ENCODE measurements at places on chromosomes 2 and 18.

- DNase-seq: no peak
Measured at GRCh38 chr2:41482659-41483058, 565.2 kb upstream of the PKDCC start.

DNA sequence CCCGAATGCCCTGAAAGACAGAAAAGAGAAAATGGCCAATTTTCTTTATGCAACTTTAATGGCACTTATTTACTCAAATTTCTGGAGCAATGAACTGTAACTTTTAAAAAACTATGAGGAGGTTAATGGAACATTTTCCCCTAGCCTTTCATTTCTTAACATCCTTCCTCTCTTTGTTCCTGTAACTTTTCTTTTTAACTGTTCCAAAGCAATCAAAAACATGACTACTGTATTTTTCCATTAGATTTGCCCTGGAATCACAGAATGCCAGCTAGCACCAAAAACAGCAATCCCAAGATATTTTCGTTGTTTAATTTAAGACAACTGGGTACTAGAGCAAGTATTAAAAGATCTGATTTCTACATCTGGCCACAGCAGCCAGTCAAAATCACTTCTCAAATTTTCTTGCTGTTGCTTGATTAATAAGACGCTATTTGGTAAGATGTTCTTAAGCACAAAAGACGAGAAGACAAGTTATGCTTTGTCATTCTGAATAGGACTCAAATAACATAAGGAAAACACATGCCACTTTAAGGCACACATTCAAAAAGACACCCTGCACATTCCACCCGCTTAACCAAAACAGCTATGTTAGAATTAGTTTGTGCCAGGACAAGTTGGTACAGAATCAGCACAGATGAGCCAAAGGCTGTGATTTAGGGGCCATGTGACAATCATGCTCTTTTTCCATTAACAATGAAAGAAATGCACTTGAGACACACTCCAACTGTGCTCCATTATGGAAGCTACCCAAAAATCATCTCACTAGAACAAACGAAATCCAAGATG, 3.6 kb downstream of the STARD7 start:
- DNase-seq: no peak

GRCh38 chr2:25323042-25323514, 18.6 kb downstream of the DNMT3A start:
- no peak for DNase-seq

- no peak for DNase-seq
Measured at GRCh38 chr2:232486558-232487384, 863 bp downstream of the ECEL1 start.

GRCh38 chr18:41323044-41323443, 632.0 kb upstream of the PIK3C3 start:
- DNase-seq: no peak

Data from stimulated activated CD8-positive, alpha-beta memory T cell treated with anti-CD3 and anti-CD28 coated beads, Interleukin-4, amount 100 ng/mL, for 24 hours (primary cell).